Jurkat, Clone E6-1 (cell line): ENCODE measurements at places on chromosomes 3 and 15.

GRCh38 chr3:32685543-32686185 lies 676 bp downstream of the CNOT10 start:
- DNase-seq = no peak

DNA sequence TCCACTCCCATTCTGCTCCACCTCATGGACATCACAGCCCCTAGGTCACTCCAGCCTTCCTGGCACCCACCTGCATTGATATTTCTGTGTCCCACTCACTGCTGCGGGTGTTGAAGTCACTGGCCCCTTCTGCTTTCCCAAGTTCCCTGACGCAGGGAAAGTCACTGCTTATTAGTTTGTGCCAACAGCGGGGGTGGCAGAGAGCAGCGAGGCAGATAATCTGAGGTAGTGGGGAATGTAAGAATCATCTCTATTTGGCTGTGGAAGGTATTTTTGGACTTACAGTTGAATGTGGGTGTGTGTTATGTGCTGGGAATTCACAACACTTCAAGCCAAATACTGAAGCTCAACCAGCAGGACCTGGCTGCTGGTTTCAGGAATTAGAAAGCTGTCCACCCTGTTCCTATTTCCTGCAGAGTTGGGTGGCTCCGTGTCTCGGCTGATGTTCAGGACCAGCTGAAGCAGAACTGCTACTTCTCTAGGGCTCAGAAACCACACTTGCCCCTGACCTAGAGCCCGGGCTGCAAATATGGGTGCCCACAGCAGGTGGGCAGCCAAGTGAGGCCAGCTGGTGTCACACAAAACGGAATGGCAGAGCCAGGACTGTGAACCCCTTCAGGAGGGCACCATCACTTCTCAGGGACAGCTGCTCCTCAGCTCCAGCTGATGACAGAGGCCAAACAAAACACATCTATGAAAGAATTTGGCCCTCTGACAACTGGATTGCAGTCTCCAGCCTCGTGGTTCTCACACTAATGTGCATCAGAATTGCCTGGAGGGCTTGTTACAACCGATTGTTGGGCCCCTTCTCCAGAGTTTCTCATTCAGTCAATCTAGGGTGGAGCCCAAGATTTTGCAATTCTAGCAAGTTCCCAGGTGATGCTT lies 57.7 kb downstream of the SEMA5B start:
- DNase-seq = no peak

GRCh38 chr3:18987862-18988447 lies 160.4 kb upstream of the KCNH8 start:
- DNase-seq = no peak

- DNase-seq = no peak
Measured at GRCh38 chr3:41854956-41855355, 106.9 kb downstream of the ULK4 start.

GRCh38 chr15:38796589-38796988 lies 232.0 kb upstream of the RASGRP1 start:
- DNase-seq = no peak
